T1000 (cell line): ENCODE measurements at places on chromosomes 1 and 21.

GRCh38 chr1:152745765-152746444, 11.9 kb upstream of the KPRP start:
- no peak for DNase-seq

DNA sequence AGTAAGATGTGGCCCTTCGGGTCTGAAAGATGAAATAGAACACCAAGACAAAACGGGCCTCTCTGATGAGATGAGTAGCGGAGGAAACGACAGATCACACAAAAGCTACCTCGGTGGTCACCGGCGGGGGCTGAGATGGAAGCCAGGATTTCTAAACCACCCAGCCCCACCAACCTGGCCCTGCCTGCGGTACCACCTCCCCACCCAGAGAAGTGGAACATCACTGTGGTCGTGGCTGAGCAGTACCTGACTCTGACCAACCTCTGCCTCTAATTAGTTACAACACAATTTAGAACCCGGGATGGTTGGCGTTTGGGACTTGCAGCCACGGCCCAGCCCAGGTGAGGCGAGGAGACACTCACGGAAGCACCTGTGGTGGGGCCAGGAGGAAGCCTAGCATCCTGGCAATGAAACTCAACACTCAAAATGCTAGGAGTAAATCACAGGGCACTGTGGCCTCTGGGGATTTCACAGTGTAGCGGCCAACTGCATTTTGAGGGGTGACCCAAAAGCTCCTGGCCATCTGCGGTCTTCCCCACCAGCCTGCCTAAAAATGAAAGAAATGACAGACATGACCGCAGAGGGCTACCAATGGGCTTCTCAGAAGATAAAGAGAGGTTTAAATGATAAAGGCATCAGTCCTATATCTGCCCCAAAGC, 73.4 kb downstream of the ITPKB start:
- DNase-seq = no peak

- no peak for DNase-seq
These were observed 352.5 kb downstream of the HHAT start for GRCh38 chr1:210681158-210681557.

DNA sequence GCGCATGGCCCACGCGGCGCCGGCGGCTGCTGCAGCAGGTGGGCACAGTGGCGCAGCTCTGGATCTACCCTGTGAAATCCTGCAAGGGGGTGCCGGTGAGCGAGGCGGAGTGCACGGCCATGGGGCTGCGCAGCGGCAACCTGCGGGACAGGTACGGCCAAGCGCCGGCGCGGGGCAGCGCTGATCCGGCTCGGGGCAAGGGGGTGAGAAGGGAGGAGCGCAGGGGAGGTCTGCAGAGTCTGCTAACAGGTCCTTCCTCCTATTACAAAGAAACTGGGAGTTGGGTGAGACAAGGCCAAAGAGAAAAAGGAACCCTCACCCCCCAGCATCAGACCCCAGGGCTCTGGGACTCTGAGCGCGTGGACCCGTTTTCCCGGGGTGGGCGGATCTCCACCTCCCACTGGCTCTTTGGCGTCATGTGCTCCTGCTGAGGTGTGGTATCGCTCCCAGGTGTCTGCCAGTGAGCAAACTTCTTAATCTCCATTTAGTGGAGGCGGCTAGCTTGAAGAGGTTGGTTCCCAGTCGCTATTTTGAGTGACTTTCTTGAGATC, 431 bp downstream of the MTARC1 start:
- no peak for DNase-seq

DNA sequence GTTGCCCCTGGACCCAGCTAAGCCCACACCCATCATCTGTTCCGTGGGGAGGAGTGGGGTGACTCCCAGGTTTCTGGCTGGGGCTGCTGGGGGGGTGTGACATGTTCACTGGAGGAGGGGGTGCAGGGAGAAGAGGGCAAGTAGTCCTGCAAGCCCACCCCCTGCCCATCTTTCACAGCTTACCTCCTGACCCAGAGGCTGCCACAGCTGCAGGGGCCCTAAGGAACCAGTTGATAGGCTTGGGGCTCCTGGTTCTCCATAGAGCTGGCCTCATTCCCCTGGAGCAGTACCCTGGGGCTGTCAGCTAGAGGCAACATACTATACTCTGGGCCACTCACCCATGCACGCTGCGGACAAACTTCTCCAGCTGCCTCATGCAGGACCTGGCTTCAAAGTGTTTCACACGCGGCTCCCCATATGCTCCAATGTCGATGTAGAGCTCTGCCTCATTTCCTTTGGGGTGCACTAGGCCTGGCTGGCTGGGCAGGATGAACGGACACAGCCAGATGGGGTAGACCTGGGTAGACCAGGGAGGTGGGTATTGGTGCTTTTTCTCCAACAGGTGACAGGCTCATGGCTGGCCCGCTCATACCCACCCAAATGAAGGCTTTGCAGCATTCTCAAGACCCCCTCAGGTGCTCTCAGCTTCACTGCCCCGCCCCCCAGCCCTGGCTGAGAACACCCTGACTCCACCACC, 33.8 kb downstream of the DHCR24 start:
- no peak for DNase-seq

DNA sequence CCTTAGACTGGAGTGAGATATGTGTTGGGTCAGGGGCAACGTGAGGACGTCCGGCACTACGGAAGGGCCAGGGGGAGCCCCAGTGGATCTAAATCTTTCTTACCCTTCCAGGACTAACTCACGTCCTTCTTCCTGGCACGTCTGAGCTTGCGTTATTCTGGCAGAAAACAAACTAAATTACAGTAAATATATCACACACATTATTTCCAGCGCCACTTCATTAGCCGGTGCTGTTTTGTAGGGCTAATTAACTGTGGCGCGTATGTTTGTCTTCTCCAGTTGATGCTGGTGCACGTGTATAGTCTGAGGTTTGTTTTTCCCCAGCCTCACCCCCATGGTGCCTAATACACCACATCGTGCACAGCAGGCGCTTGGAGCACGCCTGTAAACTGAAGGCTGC, 59.2 kb downstream of the TLR5 start:
- DNase-seq = no peak

DNA sequence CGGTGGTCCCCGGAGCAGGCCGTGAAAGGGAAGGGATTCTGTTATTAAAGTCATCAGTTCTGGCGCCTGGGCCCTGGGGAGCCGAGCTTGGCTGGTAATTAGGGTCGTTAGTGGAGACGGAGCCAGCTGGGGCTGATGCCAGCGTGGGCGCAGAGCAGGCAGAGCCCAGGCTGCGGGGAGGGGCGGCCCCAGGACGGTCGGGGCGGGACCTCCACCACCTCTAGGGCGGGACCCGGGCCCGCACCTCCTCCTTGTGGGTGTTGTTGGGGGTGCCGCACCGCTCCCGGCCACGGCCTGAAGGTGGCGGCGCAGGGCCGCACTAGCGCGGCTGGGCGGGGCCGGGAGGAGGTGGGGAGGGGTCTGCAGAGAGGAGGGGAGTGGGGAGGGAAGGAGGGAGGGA, 470.6 kb downstream of the PTPRU start:
- DNase-seq = no peak

DNA sequence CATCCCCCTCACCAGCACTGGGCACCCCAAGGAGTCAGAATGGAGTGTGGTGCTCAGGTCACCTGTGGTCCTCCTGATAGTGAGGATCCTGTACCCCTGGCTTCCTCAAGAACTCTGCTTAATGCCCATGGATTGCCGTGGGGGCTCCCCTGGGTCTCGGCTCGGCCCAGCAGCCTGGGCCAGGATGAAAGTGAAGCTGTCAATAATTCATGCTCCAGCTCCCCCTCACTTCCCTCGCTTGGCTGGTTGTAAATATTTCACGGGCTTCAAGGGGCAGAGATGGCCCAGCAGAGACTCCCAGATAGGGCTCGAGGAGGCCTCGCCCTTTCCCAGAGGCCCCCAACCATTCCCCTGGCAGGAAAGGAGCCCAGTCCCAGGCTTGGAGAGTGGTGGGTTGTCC, 42.6 kb upstream of the KCNA10 start:
- no peak for DNase-seq

DNA sequence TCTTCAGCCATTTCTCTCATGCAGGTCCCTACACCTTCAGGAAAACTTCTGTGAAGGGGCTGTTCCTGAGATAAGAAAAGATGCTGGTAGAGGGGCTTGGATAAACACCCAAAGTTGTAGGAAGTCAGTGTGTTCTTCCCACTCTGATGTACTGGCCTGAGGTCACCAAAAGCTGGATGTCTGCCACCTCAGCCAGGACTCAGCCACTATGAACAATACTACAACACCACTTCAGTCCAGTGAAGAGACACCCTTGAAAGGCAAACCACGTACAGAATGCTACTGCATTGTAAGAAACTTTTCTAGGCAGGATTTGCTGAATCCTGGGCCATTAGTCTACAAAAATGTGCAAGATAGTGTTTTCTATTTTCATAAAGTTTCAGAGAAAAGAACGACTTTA, 2.4 kb downstream of the PTPN14 start:
- DNase-seq = no peak

- no peak for DNase-seq
These were observed 1.3 kb downstream of the SMG5 start for GRCh38 chr1:156281281-156281680.

- DNase-seq = no peak
These were observed 1.2 kb upstream of the ATF3 start for GRCh38 chr1:212607206-212607912.

- DNase-seq = peak; percentile 9
These were observed 149.0 kb downstream of the IGSF21 start for GRCh38 chr1:18256282-18257235.

DNA sequence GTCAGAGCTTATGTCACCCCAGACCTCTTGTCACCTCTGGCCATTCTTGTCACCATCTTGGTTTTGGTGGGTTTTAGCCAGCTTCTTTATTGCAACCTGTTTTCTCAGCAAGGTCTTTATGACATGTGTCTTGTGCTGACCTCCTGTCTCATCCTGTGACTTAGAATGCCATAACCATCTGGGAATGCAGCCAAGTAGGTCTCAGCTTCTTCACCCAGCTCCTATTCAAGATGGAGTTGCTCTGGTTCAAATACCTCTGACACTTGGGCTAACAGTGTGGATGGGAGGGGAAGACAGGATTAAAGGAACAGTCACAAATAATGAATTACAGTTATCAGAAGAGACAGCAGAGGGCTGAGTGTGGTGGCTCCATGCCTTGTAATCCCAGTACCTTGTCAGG, 30.5 kb upstream of the PIK3CD start:
- no peak for DNase-seq

- no peak for DNase-seq
These were observed 303.6 kb downstream of the PRDM2 start for GRCh38 chr1:14003552-14003951.

DNA sequence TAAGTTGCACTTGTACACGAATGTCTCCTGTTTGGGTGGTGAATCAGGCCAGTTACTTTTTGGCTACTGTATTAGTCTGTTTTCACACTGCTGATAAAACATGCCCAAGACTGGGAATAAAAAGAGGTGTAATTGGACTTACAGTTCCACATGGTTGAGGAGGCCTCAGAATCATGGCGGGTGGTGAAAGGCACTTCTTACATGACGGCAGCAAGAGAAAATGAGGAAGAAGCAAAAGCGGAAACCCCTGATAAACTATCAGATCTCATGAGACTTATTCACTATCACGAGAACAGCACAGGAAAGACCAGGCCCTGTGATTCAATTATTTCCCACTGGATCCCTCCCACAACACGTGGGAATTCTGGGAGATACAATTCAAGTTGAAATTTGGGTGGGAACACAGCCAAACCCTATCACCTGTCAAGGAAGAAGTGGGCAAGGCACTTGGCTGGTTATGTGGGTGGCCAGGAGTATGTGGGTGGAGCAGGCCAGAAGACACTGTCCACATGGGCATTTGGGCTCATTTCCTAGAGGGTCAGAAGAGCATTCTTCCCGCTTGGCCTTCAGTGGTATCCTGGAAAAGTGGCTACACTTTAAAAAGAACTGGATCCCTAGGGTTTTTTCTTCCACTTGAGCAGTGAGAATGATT, 228.8 kb downstream of the HHAT start:
- no peak for DNase-seq

- DNase-seq = no peak
These were observed 27.1 kb downstream of the CDC7 start for GRCh38 chr1:91527781-91528180.

- no peak for DNase-seq
These were observed 244.2 kb upstream of the HOOK1 start for GRCh38 chr1:59570524-59570923.

DNA sequence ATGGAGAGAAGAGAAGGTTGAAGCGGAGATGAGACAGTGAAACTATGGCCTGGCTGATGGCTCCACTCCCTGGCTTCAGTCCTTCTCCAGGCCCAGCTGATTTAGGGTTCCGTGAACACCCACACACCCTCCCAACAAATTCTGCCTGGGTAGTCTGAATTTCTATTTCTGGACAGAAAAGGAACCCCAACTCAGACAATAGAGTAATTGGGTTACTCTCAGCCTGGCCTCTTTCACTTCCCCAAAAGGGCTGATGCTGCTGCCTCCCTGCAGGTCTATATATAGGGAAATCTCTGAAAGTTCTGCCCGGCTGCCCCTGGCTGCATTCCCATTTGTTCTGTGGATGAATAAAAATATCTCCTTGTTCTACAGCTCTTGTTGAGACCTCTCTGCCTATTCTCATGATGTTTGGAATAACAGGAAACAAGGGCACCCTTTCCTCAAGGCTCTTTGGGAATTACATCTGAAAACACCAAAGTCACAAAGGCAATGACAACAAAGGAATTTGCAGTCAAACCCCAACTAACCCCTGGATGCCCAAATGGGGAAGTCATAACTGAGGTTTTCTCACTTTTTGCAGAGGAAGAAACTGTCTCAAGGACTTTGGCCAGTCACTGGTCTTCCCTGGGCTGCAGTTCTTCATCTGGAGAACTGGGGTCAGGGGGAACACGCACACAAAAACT, 11.4 kb upstream of the ZSCAN20 start:
- DNase-seq = no peak

- DNase-seq = no peak
These were observed 59.9 kb downstream of the MAN1C1 start for GRCh38 chr1:25676488-25676887.

GRCh38 chr1:241666419-241666818, 14.3 kb downstream of the WDR64 start:
- no peak for DNase-seq
